Cardiac fibroblast (primary cell): ENCODE measurements at places on chromosomes 4 and X.

DNA sequence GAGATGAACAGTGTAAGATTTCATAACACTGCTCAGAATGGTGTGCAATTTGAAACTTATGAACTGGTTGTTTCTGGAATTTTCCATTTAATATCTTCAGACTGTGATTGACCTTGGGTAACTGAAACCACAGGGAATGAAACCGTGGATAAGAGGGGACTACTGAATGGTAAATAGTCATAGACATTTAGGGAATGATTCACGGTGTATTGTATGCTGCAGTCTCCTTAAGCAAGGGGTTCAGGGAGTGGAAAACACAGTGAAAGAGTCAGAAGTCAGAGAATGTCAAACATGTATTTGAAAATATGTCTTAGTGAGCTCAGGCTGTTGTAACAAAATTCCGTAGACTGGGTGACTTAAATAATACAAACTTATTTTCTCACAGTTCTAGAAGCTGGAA lies 398.2 kb upstream of the DIPK2B start:
- DNase-seq, result peak; percentile 57

- no peak for DNase-seq
Observed at GRCh38 chrX:26050099-26050498, 88.0 kb upstream of the MAGEB18 start.

DNA sequence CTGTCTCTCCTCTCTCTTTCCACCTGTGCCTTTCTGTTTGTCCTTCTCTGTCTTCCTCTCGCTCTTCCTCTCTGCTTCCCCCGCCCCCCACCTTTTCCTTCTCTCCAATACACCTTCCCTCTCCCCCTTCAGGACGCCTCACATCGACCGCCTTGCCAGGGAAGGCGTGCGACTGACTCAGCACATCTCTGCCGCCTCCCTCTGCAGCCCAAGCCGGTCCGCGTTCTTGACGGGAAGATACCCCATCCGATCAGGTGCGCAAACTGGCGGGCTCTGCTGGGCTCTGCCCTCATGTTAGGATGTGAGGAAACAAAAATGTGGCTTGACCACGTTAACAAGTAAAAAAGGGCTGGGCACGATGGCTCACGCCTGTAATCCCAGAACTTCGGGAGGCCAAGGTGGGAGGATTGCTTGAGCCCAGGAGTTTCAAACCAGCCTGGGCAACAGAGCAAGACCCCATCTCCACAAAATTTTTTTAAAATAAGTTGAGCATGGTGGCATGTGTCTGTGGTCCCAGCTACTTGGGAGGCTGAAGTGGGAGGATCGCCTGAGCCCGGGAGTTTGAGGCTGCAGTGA lies 35.2 kb downstream of the ARSF start:
- no peak for DNase-seq

- no peak for DNase-seq
Observed at GRCh38 chrX:9825966-9826365, 39.7 kb downstream of the SHROOM2 start.

DNA sequence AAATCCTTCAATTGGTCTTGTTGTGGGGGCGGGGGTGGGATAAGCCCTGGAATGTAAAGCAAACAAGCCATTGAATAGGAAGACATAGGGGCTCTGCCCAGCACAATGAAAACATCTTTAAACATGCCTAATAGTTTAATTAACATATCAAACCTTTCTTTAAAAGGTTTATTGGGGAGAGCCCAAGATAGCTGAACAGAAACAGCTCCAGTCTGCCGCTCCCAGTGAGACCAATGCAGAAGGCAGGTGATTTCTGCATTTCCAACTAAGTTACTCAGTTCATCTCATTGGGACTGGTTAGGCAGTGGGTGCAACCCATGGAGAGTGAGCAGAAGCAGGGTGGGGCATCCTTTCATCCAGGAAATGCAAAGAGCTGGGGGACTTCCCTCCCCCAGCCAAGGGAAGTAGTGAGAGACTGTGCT lies 327.2 kb upstream of the CNKSR2 start:
- no peak for DNase-seq

DNA sequence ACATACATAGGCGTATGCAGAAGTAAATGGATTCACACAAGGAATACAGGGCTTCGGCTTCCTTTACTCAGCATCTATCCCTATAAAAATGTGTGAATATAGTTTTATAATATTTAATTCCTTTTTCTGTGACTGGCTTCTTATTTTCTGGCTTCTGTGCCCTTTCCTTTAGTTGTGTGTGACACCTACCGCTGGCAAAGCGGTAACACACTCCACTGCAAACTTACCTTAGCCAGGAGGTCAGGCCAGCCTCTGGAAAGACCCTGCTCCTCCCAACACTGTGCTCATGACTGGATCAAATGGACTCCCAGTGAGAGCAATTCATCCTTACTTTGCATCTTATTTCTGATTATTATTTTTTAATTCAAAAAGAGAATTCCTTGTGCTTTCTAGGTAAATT lies 244.2 kb downstream of the ANK2 start:
- DNase-seq, result no peak

DNA sequence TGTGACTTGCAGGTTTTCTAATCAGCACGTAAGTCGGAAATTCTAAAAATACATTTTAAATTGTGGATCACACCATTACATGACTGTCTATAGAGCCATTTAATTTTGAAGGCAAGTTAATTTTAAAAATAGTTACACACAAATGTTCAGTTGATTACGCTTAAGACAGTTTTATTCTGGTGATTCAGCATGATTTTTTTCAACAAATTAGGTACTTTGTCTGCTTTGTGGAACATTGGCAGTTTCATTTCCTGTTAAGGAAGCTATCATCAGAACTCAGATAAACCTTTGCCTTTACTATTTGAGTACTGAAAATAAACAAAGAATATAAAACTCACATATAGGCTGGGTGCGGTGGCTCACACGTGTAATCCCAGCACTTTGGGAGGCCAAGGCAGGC lies 19.5 kb downstream of the SAT1 start:
- peak; percentile 43 for DNase-seq

DNA sequence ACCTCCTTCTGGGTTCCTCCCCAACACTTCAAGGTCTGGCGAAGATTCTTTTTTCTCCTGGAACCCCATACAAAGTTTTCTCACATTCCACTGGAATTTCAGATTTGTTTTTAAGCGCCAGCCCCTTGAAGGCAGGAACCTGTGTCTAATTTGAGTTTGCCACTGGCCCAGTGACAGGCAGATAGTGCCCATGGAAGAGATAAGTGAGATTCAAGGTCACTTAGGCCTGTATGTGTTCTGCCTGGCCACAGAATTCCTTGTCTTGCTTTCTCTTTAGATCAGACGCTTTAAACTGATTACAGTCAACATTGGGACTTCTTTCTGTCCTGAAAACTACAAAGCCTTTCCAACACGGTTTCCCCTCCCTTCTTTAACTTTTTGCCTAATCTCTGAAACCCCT lies 11.2 kb downstream of the ATOH1 start:
- no peak for DNase-seq

- DNase-seq, result no peak
Observed at GRCh38 chrX:79259073-79259689, 108.0 kb downstream of the ITM2A start.

- no peak for DNase-seq
Observed at GRCh38 chrX:154371789-154372300, 2.6 kb downstream of the FLNA start.

DNA sequence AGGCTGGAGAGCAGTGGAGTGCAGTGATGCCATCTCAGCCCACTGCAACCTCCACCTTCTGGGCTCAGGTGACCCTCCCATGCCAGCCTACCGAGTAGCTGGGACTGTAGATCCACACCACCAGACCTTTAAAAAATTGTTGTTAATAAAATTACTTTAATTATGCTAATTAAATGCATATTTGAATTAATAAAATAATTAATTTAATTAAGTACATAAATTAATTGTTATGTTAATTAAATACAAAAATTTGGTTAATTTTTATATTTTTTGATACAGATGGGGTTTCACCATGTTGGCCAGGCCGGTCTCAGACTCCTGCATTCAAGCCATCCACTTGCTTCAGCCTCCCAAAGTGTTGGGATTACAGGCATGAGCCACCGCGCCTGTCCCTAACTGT lies 12.6 kb upstream of the RAPGEF2 start:
- DNase-seq, result no peak

GRCh38 chr4:145618210-145618931 lies 814 bp upstream of the MMAA start:
- no peak for DNase-seq

GRCh38 chrX:109959356-109959871 lies 43.5 kb upstream of the TMEM164 start:
- no peak for DNase-seq

DNA sequence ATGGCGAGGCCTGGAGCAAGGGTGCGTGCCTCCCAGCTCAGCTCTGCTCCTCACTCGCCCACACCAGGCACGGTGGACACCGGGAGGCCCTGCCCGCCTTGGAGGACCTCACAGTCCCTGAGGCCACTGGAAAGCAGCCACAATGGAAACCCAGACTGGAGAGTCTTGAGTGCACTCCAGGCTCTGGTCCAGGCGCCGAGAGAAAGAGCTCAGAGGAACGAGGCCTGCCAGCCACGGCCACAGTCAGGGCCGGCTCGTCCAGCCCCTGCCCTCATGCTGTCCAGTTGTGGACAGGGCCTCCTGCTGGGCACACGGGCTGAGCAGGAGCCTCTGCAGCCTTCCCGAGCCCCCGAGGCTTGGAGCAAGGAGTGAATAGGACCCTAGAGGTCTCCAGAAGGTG lies 53.3 kb upstream of the GRPEL1 start:
- DNase-seq, result no peak

DNA sequence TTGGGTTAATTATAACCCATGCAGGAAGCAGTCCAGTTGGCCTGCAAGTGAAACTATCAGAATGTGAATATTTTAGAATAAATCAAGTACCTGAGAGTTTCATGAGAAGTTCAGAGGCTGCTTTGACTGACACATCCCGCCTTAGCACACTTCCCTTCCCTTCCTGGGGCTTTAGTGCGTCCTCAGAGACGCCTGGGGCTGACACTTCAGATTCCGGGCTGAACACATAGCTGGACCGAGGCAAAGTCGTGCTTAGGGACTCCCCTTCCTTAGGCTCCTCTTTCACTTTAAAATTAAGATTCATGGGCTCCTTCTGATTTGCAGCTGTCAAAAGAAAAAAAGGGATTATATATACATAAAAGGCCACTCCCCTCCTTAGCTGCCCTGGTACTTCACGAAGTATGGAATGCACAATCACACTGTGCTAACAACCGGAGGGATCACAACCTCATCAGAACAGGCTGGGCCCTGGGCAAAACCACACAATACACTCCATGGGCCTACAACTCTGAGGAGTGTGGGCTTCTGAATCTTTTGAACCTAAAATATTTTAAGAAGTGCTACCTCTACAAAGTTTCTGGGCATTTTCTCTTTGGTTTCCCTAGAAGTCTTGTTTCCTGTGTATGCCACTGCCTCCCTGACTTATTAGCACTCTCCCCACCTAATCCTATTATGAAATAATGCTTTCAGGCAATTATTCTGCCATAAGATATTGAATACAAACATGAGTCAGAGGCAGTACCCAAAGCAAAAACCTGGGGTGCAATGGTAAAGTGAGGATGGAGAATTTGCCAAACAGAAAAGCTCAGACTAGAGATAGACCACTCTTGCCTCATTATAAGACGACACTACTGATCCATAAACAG lies 68.2 kb downstream of the ZNF827 start:
- DNase-seq, result no peak

- peak; percentile 73 for DNase-seq
Observed at GRCh38 chrX:27600686-27601085, 10.5 kb downstream of the DCAF8L2 start.

DNA sequence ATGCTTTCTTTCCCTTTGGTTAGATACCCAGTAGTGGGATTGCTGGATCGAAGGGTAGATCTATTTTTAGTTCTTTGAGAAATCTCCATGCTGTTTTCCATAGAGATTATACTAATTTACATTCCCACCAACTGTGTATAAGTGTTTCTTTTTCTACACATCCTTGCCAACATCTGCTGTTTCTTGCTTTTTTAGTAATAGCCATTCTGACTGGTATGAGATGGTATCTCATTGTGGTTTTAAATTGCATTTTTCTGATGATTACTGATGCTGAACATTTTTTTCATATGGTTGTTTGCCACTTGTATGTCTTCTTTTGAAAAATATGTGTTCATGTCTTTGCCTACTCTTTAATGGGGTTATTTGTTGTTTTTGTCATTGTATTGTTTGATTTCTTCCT lies 6.6 kb upstream of the AGA start:
- peak; percentile 59 for DNase-seq

DNA sequence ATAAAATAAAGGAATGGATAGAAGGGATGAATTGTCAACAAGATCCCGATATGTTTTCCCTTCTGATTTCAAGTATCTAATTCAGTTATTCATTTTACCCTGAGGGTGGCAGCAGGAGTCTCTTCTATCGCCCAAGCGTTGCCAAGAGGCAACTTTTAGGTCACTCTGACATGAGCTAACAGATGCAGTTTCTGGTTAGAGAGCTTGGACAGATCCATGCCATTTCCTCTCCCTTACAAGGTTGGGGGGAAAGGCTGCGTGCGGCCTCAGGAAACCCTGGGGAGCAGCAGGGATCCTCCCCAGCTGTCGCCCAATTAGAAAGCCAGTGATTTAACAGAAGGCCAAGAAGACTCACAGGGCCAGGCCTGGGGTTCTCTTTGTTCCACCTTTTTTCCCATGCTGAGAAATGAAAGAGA lies 35.3 kb upstream of the WAS start:
- peak; percentile 64 for DNase-seq

GRCh38 chrX:119502727-119503483 lies 34.7 kb downstream of the SLC25A5 start:
- DNase-seq, result peak; percentile 60

DNA sequence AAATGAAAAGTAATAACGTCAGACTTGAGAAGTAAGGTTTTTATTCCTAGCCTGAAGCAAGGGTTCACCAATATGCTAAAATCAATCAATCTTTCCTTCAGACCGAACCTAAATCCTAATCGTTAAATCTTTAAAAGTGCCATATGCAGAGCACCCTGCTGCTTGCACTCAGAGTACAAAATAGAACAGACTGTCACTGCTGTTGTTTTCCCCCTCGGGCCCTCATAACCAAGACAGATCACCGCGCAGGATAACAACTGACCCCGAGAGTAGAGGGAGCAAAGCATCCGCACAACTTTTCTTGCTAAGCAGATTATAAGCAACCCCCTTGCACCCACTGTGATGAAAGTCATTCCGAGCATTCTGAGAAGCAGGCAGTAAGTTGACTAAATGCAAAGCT lies 550.9 kb upstream of the NDST4 start:
- no peak for DNase-seq

GRCh38 chrX:149512225-149512885 lies 7.2 kb upstream of the IDS start:
- peak; percentile 64 for DNase-seq

DNA sequence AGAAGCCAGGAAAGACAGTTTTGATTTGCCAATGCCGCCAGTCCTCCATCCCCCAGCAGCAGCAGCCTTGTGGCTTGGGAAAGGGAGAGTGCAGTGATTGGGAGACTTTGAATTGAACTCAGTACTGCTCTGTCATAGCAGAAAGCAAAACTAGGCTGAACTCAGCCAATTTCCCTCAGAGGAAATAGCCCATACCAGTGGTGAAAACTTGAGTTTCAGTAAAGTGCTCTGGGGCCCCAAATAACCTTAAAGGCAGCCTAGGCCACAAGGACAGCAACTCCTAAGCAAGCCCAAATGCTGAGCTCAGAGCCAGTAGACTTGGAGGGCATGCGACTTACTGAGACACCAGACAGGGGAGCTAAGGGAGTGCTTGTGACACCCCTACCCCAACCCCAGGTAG lies 2.0 kb upstream of the PROM1 start:
- no peak for DNase-seq
